ENCODE measurements at places on chromosomes 6 and 20.

DNA sequence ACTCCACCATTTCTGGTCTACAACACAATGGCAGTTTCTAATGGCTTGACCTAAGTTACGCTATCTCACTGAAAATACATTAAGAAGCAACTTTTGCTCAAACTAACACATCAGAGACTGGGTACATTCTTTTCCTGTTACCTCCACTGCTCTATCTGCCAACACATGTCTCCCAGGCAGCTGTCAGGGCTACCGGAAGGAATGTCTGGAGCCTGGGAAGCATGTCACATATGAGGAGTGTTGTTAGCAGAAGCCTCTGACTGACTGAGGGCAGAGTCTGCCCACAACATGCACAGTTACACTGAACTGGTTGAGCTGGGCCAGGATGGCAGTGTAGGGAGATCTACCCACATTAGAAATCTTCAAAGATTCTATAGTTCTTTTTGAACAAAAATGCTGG is 264.5 kb downstream of the KIF16B start:
- no peak for DNase-seq

DNA sequence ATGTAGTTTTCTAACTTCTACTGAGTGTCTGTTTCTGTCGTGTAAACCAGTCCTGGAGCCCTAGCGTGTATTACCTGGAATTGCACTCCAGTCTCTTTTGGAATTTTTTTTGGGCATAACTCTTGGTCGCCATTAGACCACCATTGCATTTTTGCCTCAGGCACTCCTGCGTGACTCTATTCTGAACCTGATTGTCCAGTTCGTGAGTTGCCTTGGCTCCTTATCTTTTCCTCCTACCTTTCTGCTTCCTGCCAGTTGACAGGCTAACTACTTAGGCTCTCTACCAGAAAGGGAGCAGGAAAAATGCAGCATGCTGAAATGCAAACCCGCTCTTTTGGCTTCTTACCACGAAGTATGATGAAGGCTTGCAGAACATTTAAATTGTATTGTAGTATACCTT is 490.9 kb upstream of the SOX4 start:
- DNase-seq = no peak

DNA sequence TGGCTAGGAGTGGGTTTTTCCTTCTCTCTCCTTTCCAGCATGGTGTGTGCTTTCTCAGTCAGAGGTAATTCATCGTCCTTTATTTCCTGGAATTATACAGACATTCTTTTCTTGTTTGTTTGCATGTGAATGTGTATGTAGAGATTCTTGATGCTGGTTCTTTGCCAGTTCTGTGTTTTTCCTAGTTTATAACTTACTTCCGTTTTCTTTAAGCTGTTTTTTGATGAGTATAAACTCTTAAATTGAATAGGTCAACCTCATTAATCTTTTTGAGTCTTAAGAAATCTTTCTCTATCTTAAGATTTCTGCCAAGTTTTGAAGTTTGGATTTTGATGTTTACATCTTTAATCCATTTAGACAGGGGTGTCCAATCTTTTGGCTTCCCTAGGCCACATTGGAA is 38.7 kb downstream of the IGF2R start:
- DNase-seq = no peak

DNA sequence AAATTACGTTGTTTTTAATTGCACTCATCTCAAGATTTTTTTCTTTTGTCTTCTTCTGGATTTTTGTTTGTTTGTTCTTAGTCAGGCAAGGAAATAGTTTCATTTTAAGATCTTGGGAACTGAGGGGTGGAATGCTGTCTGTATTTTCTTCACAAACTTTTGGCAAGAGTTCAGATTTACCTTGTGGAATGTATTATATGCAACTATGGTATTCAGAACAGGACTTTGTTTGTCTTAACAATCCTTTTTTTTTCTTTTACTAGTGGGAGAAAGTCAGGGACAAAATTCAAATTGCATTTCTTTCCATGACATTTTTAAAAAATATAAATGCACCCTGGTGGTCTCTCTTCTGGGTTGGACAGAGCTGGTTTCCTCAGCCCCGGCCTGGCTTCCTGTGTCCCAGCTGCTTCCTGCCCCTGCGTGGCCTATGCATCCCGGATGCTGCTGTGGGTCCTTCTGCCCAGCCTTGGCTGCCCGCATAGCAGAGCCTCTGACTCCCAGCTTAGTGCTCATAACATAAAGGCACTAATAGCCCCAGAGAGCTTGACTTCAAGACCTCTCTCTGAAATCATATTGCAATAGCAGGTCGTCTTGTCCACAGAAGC is 520.7 kb downstream of the QKI start:
- no peak for DNase-seq

- no peak for DNase-seq
Observed at GRCh38 chr20:7850775-7851490, 89.3 kb downstream of the HAO1 start.

GRCh38 chr6:13470238-13471140 is 16.9 kb downstream of the GFOD1 start:
- DNase-seq = no peak

- no peak for DNase-seq
Observed at GRCh38 chr20:20490673-20491072, 122.8 kb downstream of the INSM1 start.

DNA sequence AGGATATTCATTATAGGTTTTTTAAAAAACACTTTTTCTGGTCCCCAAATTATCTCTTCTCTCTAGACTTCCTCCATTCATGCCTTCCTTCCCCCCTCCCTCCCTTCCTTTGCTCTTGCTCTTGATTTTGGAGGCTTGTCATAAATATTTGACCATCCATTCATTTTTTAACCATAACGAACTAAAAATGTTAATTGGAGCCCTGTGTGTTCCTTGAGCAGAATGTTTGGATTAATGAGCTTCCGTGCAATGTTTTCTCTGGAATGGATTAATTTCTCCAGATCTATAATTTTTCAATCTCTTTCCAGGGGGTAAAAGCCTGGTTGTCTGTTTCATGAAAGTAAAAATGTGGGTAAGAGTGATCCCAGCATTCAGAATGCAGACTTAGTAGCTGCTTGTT is 155.5 kb downstream of the ESR1 start:
- DNase-seq = no peak

GRCh38 chr6:114534813-114535212 is 192.0 kb upstream of the HS3ST5 start:
- no peak for DNase-seq

DNA sequence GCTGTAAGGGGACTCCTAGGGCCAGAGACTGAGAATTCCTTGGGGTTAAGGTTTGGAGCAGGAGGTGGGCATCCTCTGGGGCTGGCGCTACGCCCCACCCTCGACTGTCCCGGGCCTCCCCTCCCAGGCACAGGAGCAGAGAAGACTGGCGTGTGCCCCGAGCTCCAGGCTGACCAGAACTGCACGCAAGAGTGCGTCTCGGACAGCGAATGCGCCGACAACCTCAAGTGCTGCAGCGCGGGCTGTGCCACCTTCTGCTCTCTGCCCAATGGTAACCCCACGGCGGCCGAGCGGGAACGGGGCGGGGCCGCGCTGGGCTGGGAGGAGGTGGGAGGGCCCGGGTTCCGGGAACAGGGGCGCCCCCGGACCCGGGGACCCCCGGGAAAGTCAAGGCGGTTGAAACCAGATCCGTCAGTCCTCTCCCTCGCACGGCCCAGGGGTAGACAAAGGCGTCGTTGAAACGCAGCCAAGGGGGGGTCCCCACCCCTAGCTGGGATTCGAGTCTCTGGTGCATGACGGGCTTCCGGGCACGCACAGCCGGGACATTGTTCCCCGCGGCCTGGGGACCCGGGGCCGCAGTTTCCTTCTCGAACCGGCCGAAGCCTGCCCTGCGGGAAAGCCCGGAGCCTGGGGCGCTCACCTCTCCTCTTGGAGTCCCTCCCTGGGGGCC is 844 bp downstream of the WFDC2 start:
- no peak for DNase-seq

DNA sequence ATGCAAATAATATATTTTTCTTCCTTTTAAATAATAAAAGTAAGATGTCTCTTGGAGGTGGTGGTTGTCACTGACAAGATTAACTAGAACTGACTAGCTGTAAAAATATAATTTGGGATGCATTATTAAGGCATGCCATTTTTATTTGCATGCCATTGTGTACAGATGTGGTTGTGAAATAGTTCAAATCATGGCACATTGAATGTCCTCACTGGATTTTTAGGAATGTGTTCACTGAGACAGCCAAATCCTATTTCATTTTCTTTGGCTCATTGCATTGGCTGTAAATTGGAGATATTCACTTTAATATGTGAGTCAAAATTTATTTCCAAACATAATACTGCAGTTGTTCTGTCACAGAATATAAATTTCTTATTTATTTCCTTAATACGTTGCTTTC is 62.3 kb downstream of the ESR1 start:
- DNase-seq = no peak

GRCh38 chr6:26045065-26045927 is 41.9 kb upstream of the HFE start:
- peak; percentile 53 for DNase-seq

- DNase-seq = no peak
Observed at GRCh38 chr6:25462235-25462897, 183.2 kb downstream of the CARMIL1 start.

DNA sequence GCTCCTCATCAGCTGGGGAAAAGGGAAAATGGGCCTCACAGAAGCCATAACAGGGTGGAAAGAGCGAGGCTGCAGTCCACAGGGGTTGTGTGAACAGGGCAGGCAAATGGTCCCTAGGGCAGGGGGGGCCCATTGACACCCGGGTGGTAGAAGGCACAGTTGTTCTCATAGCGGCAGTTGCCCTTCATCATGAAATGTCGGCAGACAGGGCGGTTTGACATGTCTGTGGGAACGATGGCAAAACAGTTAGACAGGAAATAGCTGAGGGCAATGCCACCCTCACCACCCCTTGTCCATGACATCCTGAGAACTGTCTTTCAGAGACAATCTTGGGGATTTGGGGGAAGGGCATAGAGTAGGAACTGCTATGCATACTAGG is 15.6 kb downstream of the PPP1R10 start:
- no peak for DNase-seq

GRCh38 chr6:33820784-33821520 is 17.1 kb upstream of the MLN start:
- DNase-seq = no peak

GRCh38 chr20:9103955-9104354 is 35.1 kb downstream of the PLCB4 start:
- DNase-seq = no peak

DNA sequence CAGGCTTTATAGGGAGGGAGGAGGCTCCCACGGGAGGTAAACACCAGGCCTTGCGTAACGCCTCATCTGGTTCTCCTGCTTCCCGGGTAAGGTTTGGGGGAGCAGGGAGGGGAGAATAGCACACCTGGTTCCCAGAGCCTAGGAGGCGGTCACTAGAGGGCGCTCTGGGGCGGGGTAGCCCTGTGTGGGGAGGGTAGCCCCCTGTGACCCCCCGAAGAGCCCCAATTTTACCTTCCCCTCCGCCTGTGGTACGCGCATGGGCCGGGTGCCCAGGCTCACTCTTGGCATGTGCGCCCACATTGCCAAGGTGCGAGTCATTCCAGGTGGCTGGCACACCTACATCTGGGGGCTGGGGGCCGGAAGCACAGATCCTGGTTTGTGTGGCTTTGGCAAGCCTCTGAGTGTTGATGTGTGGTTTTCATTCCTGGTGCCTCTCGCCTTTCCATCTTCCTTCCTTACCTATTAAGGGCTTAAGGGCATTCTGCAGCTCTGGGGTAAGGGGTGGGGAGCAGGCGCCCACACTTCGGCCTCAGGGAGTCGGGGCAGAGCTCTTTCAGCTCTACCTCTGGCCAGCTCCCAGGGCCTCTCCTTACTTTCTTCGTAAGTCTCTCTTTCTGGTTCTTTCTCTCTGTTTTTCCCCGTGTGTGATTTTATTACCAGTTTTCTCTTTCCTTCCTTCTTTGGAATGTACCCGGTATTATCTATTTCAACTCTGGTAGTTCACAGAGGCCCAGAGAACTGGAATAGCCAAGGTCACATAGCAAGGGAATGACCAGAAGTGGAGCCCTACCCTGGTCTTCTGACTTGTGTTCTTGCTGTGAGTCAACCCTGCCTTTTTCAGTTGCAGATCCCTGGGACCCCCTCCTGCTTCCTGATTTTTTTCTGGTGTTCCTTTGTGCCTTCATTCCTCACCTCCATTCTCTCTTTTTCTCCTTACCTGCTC is 492 bp upstream of the RNF39 start:
- DNase-seq = no peak

- DNase-seq = no peak
Observed at GRCh38 chr20:43667341-43668132, 623 bp downstream of the MYBL2 start.

- no peak for DNase-seq
Observed at GRCh38 chr6:129872586-129872985, 11.5 kb upstream of the TMEM244 start.

DNA sequence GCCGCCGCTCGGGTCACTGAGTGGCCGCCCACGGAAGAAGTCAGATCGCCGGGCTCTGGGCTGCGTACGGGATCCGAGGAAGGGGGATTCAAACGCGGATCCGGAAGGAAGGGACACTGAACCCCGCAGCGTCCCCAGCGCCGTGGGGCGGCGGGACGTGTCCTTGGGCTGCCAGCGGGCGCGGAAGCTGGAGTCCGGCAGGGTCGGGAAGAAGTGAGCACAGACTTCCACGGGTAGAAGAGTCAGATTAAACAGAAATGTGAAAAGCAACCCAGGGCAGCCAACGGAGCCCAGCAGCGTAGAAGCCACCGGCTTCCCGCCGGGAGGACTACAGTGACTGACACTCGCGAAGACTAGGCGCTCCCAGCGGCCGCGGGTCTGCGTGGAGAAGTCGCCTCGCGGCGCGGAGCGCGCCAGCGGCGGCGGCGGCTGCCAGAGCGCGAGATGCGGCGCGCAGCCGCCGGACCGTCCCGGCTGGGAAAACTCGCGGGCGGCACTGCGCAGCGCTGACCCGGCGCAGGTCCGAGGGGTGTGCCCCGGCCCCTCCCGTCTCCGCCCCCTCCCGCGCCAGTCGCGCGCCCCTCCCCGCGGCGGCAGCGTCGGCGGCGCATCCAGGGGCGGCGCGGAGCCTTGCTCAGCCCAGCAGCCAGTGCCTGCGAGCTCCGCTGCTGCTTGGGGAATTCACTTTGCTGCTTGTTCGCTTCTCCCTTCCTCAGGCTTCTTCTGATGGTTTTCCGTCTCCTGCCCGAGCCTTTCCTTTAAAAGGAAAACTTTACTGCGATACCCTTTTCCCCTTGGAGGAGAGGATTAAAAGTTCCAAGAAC is at the start of gene SAMD5:
SAMD5 (plus strand) TSS at position 649 of the 824 bp plus-strand sequence. CDS start 239 bp downstream, outside the sequence.
- DNase-seq = no peak

GRCh38 chr20:62452475-62453095 is 23.2 kb downstream of the GATA5 start:
- DNase-seq = no peak

Data from effector memory CD4-positive, alpha-beta T cell (primary cell).